ENCODE measurements at places on chromosomes 7 and 10. TPM values are rescaled to one million over a fixed set of nuclear protein-coding genes. Genes with fewer than 3 reads are reported as not detected.

The ASAH2B gene
- 3.5 TPM for total RNA-seq

The ASB15 gene
- not detected for total RNA-seq

The CASTOR2 gene
- 16.9 TPM for total RNA-seq

The ARMH3 gene
- total RNA-seq = 6.2 TPM

The ANXA11 gene
- total RNA-seq = 55.6 TPM

The FRG2B gene
- total RNA-seq = not detected

The GLCCI1 gene
- total RNA-seq = 2.9 TPM

The PHKG1 gene
- 1.4 TPM for total RNA-seq

The HOGA1 gene
- 0.56 TPM for total RNA-seq

The DRGX gene
- not detected for total RNA-seq

The BUD31 gene
- 143 TPM for total RNA-seq

The FBXL13 gene
- 3.7 TPM for total RNA-seq

The SLC16A12 gene
- total RNA-seq = 0.56 TPM

The FGFR2 gene
- 0.19 TPM for total RNA-seq

The ATP6V0E2 gene
- 19.4 TPM for total RNA-seq

The MSMB gene
- not detected for total RNA-seq

The SPRN gene
- total RNA-seq = 0.38 TPM

The CDK13 gene
- total RNA-seq = 63.1 TPM

The GPRIN2 gene
- not detected for total RNA-seq

The COMMD3 gene
- total RNA-seq = 42.8 TPM

The MAGI2 gene
- 3.3 TPM for total RNA-seq

The GRID2IP gene
- total RNA-seq = under 0.01 TPM

The TMEM120A gene
- 18.9 TPM for total RNA-seq

The HOXA5 gene
- total RNA-seq = 0.85 TPM

The PAXIP1 gene
- total RNA-seq = 7.9 TPM

The ZDHHC4 gene
- total RNA-seq = 58.6 TPM

The MINPP1 gene
- total RNA-seq = 48.2 TPM

The EBLN1 gene
- not detected for total RNA-seq

The CPVL gene
- 0.58 TPM for total RNA-seq

The PTPRN2 gene
- total RNA-seq = 1.7 TPM

The ZNF488 gene
- total RNA-seq = not detected

The AGAP4 gene
- total RNA-seq = 3.4 TPM

The SPDYE6 gene
- not detected for total RNA-seq

The TAS2R3 gene
- total RNA-seq = 0.38 TPM

The RBP3 gene
- not detected for total RNA-seq

The CALML5 gene
- not detected for total RNA-seq

The EXOC6 gene
- 21.4 TPM for total RNA-seq

The MBLAC1 gene
- total RNA-seq = 4.2 TPM

The LDB3 gene
- total RNA-seq = not detected

The ZNF804B gene
- total RNA-seq = not detected

The PPP1R17 gene
- not detected for total RNA-seq

The RSU1 gene
- 66.7 TPM for total RNA-seq

The DOCK1 gene
- 77.5 TPM for total RNA-seq

The NXPH1 gene
- not detected for total RNA-seq

The GBX1 gene
- not detected for total RNA-seq

The WEE2 gene
- total RNA-seq = not detected

The CREM gene
- total RNA-seq = 25.7 TPM

The ANKRD30A gene
- total RNA-seq = not detected

The FAM237B gene
- total RNA-seq = under 0.01 TPM

The DNAJC1 gene
- 107 TPM for total RNA-seq

The AKR1C4 gene
- not detected for total RNA-seq

The EPHA1 gene
- 0.58 TPM for total RNA-seq

The ENO4 gene
- under 0.01 TPM for total RNA-seq

The KNDC1 gene
- total RNA-seq = 0.85 TPM

The FAM25C gene
- total RNA-seq = not detected

The TYSND1 gene
- 7.9 TPM for total RNA-seq

Measured in regular cardiac myocyte (primary cell).